A549 treated with dexamethasone at 1 μM for 4 hours (cell line): ENCODE measurements at places on chromosomes 1 and 21. TPM values are rescaled to one million over a fixed set of nuclear protein-coding genes. Genes with fewer than 3 reads are reported as not detected.

The CACNA1E gene
- total RNA-seq: under 0.01 to 0.01 TPM (median 0.01 TPM) in 3 of 5 replicates, not detected in the others

The ETV3L gene
- total RNA-seq: not detected in 5 replicates

The PI4KB gene
- total RNA-seq: 21.3 to 29.4 TPM (median 28.8 TPM) in 5 replicates

The CAMK1G gene
- 0.14 to 0.43 TPM (median 0.30 TPM) in 5 replicates for total RNA-seq

The GNAT2 gene
- total RNA-seq: 0.08 to 0.38 TPM (median 0.15 TPM) in 5 replicates

The DISC1 gene
- total RNA-seq: 0.14 to 0.34 TPM (median 0.22 TPM) in 5 replicates

The TMEM61 gene
- 0.43 to 1.4 TPM (median 0.88 TPM) in 5 replicates for total RNA-seq

The CCDC28B gene
- total RNA-seq: 0.71 to 1.5 TPM (median 1.3 TPM) in 5 replicates

The CYP4Z1 gene
- total RNA-seq: not detected in 5 replicates

The CELA2B gene
- total RNA-seq: 0.13 TPM in 1 of 5 replicates, not detected in the others

The USH2A gene
- under 0.01 TPM in 1 of 5 replicates, not detected in the others for total RNA-seq

The RWDD3 gene
- total RNA-seq: 8.5 to 11.2 TPM (median 9.9 TPM) in 5 replicates

The AIDA gene
- 65.7 to 80.6 TPM (median 70.9 TPM) in 5 replicates for total RNA-seq

The MYBPH gene
- 0.05 TPM in 1 of 5 replicates, not detected in the others for total RNA-seq

The PCAT6 gene
- total RNA-seq: 2.3 to 4.8 TPM (median 4.2 TPM) in 5 replicates

The LRRIQ3 gene
- total RNA-seq: 0.47 to 0.78 TPM (median 0.58 TPM) in 5 replicates

The LIN28A gene
- total RNA-seq: not detected in 5 replicates

The ADGRL4 gene
- not detected in 5 replicates for total RNA-seq

The CRYAA gene
- total RNA-seq: 0.07 to 0.18 TPM in 2 of 5 replicates, not detected in the others

The B3GALNT2 gene
- 16.8 to 22.2 TPM (median 21.4 TPM) in 5 replicates for total RNA-seq

The S100A2 gene
- total RNA-seq: 22.8 to 28.7 TPM (median 26.8 TPM) in 5 replicates

The ZYG11A gene
- total RNA-seq: 2.0 to 2.9 TPM (median 2.5 TPM) in 5 replicates

The SIM2 gene
- total RNA-seq: 4.8 to 8.4 TPM (median 6.5 TPM) in 5 replicates

The BMP8A gene
- 0.08 to 0.20 TPM (median 0.11 TPM) in 5 replicates for total RNA-seq

The KCNT2 gene
- 0.02 to 0.07 TPM (median 0.04 TPM) in 5 replicates for total RNA-seq

The CSF1 gene
- 12.5 to 17.2 TPM (median 16.2 TPM) in 5 replicates for total RNA-seq

The GBP6 gene
- total RNA-seq: not detected in 5 replicates

The ANGPTL3 gene
- total RNA-seq: not detected in 5 replicates

The AKNAD1 gene
- 1.3 to 1.8 TPM (median 1.7 TPM) in 5 replicates for total RNA-seq

The ALG6 gene
- 4.6 to 6.5 TPM (median 6.1 TPM) in 5 replicates for total RNA-seq

The EDARADD gene
- total RNA-seq: 3.1 to 4.0 TPM (median 3.7 TPM) in 5 replicates

The ANGPTL1 gene
- 0.08 TPM in 1 of 5 replicates, not detected in the others for total RNA-seq

The SPOCD1 gene
- total RNA-seq: 2.8 to 4.4 TPM (median 3.9 TPM) in 5 replicates

The PKN2 gene
- total RNA-seq: 10.8 to 16.2 TPM (median 14.0 TPM) in 5 replicates

The CCDC185 gene
- 0.05 to 0.09 TPM (median 0.06 TPM) in 3 of 5 replicates, not detected in the others for total RNA-seq

The MPZL1 gene
- total RNA-seq: 97.7 to 139 TPM (median 126 TPM) in 5 replicates

The C1QB gene
- total RNA-seq: not detected in 5 replicates

The KRTAP8-1 gene
- not detected in 5 replicates for total RNA-seq

The CNIH3 gene
- total RNA-seq: 0.29 to 0.70 TPM (median 0.46 TPM) in 5 replicates

The ZBTB8A gene
- total RNA-seq: 3.4 to 5.0 TPM (median 4.0 TPM) in 5 replicates

The PPIE gene
- 36.5 to 39.9 TPM (median 36.8 TPM) in 5 replicates for total RNA-seq

The LCE1F gene
- not detected in 5 replicates for total RNA-seq

The RHEX gene
- not detected in 5 replicates for total RNA-seq

The IL20 gene
- not detected in 5 replicates for total RNA-seq

The CA6 gene
- not detected in 5 replicates for total RNA-seq
